ENCODE measurements at places on chromosomes 5 and 9.

DNA sequence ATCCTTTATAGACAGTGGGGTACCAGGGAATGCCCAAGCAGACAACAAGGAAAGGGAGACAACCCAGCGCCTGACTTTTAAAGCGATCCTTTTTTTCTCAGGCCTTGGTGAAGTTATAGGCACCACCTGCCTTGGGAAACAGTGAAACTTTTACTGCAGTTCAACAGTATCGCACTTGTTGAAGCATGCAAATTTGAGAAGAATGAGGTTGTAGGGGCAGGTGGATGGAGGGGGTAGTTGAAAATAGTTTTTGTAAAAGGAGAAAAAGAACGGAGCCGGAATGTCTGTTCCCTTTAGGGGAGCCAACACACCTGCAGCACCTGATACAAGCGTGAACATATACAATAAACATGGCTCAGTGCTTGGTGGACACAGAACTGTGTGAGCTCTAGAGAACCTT, 190.2 kb upstream of the NR3C1 start:
- DNase-seq = no peak

- no peak for DNase-seq
These were observed 1158.0 kb downstream of the MAT2B start for GRCh38 chr5:164663198-164663989.

GRCh38 chr5:122078116-122079110, at the start of gene LOX:
LOX (minus strand) TSS chr5:122078259; CDS start chr5:122077985, 274 bp downstream.
- peak; percentile 54 for DNase-seq

DNA sequence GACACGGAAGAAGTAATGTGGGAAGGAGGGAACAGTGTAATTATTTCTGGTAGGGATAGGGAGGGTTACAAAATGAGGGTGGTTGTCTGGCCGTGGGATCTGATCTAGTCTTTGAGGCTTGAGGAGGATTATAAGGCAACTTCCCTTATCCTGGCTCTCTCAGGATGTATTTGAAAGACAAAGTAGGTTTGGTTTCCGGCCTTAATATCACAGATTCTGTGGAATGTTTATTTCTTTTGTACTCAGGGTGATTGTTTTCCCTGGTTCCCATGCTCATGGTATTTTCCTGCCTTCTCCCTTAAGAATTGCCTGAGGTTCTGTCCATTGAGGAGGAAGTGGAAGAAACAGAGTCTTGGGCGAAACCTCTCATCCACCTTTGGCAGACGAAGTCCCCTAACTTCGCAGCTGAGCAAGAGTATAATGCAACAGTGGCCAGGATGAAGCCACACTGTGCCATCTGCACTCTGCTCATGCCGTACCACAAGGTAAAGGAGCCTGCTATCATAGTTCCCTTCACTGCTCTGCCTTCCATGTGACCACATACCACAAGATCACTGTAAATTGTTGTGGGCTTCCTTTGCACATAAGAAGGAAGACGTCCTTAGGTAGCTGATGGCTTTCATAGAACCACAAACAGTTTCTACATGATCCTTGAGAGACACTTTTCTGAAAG, 253.8 kb downstream of the KDM4C start:
- DNase-seq = no peak

- no peak for DNase-seq
These were observed 53.0 kb upstream of the SIMC1 start for GRCh38 chr5:176185133-176185733.

DNA sequence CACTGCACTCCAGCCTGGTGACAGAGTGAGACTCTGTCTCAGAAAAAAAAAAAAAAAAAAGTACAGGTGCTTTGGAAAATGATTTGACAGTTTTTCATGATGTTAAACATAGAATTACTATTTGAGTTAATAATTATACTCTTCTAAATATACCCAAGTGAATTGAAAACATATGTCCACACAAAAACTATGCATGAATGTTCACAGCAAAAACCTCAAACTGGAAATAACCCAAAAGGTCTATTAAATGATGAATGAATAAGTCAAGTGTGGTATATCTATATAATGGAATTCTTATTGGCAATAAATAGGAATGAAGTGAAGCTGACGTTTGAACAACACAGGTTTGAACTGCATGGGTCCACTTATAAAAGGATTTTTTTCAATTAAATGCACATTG, 207.2 kb upstream of the DAB2 start:
- no peak for DNase-seq

DNA sequence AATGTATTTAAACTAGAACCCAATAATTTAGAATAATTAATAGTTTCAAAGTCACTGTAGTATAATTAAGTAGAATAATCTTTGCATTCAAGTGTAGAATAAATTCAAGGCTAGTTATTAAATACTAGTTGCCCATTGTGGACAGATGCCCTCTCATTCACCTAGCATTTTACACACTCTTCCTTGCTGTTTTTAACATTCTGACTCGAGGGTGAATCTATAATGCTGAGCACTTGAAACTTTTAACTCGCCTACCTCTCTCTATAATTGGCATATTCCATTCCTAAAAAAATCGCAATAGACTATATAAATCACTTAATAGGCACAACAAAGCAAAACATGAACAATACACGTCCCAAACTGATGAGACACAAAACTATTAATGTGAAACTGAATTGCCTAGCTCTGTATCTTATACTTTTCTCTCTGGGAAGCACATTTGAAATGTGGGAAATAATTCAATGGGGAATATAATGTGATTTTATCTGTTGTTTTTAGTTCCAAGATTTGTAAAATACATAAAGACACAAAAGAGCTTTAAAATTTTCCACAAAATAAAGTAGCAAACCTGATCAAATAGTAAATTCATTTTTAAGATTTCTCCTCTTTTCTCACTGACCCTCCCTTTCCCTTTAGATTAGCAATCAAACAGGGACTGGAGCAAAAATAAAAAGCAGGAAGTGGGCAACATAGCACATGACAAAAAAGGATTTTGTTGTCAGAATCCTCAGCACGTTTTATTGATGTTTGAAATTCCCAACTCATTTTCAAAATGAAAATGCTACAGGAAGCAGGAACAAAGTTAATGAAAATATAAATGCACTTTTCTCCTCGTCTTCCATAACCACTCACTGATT, 295.6 kb downstream of the PDE4D start:
- no peak for DNase-seq

GRCh38 chr5:103927739-103928138, 365.1 kb upstream of the NUDT12 start:
- no peak for DNase-seq

DNA sequence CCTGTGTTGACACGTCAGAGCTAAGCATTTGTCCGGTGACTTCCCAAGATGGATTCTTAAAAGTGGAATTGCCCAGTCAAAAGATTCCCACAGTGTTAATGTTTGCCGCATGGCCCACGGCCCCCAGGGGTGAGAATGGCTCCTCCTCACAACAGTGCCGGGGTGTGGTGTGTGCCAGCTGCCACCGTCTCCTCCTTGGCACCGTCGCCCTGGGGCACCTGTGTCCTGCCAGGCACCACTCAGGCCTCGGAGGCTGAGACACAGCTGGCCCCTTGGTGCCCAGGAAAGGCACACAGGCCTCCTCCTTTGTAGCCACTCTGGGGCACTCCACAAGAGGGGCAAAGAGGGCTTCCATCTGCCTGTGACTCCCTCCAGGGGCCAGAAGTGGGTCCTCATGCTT, 4.3 kb downstream of the KCNT1 start:
- no peak for DNase-seq

DNA sequence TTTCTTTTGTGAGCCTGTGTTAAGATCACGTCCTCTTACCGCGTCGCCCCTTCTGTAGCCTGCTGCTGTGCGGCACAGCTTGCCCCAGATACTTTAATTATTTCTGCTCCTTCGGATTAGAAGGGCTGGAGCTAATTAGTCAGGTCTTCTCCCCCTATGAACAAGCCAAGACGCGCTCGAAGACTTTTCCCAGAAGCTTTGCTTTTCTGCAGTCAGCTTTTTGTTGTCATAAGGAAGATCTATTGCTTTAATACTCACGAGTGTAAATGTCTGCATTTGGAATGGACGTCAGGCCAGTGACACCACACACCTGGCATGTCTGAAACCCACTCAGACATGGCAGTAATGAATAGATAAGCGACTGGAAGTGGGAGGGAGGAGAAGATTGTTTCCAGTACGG, 37.0 kb downstream of the PRUNE2 start:
- no peak for DNase-seq

- no peak for DNase-seq
These were observed 68.7 kb downstream of the MTMR12 start for GRCh38 chr5:32244017-32244416.

DNA sequence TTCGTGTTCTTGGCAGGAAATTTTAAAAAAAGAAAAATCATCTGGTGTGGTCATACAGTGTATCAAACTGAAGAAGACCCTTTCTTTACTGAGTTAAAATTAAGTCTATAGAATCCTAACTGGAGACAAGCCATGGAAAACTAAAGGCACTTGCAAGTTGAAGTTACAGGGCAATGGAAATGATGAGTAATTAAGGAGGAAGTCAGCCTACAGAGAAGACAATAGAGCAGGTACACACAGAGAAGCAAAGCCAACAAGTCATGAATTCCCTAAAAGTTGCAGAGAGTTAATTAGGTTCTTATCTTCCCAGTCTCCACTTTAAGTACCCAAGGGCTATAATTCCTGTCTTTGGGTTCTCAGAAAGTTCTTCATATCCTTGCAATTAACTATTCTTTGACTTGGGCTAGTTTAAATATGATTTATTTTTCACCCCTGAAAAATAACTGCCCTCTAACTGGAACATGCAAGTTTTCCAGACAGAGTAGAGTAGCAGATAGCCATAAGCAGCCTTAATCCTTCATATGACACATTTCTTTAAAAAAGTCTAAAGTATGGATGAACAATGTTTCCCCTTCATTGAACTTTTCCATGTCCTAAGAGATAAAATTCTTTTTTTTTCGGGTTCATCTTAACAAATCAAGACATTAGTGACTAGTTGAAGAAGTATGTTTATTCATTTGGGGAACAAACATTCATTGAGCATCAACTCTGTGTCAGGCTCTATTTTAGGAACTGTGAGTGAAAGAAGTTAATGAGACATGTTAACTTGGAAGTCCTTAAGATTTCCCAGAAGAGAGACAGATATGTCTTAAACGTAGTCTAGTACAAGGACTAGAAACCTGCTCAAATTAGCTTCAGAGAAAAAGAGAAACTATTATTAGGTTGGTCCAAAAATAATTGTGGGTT, 5.2 kb upstream of the ITGA2 start:
- DNase-seq = no peak

DNA sequence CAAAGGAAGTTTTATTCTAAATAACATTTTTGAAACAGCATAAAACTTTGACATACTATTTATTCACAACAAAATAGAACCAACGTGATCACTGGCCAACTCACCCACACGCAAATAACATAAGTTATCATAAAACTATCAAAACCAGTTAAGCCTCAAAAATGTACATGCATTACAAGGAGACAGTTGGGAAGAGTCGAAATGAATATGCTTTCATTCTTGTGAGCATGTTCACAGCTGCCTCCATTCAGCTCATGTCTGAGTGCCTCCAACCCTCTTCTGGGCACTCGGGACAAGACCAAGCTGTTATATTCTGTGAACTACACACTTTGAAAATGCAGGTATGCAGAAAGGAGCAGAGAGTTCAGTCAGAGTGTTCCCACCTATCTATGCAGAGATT, 284.9 kb downstream of the BNC2 start:
- no peak for DNase-seq

- peak; percentile 3 for DNase-seq
These were observed 110.5 kb downstream of the ADAMTS12 start for GRCh38 chr5:33781286-33781685.

DNA sequence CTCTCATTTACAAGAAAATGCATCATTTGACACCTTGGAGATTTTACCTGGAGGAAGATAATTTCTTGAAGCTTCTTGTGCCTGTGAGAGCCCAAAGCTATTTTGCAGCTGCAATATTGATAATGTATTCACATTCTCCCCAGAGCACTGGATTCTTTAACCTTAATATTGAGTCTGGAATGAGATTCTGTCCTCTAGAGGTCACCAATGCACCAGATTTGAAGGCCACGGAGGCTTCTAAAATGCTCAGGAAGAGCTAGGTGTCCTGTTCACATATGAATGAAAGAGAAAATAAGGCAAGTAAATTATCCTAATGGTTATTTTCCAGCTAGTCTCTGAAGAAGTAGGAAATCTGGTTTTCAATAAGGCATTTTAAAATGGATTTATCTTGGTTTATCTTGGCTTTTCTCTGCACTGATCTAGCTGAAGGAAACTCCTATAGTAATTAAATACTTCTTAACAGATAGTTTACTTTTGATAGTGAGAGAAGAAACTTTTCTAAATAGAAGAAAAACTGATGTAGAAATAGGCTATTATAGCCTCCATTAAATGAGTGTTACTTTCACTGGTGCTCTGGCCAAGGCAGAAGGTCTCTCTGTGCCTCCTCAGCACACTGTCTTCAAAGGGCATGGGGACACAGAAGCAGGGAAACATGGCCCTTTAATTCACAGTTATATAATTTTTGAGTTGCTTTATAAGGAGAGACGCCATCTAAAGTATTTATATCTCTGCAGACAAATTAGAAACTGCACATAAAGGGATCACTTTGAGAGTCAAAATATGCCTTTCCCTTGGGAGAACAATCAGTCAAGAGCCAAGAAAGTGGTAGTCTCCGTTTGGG, 297.0 kb upstream of the ACTBL2 start:
- DNase-seq = peak; percentile 42

DNA sequence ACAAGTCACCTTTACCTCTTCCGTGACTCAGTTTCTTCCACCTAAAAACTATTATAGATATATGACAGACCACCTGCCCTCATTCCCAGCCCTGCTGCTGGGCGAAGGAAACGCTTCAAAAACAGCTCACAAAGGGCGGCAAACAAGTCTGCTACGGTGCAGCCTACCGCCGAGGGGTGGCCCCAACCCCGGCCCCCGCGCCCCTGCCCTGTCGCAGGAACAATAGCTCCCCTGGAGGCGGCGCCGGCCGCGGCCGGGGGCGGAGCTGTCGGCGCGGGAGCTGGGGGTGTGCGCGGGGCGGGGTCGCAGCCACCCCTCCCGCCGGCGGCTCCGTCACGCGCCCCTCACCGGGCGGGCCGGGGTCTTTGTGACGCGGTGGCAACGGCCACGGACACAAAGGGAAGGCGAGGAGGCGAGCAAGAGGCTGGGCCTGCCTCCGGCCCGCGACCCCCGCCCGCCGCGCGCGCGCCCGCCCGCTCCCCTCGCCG, at the start of gene TMEFF1:
Gene TMEFF1, plus strand, starts transcription at position 362 of the 488 bp plus-strand sequence. CDS start 396 bp downstream, outside the sequence.
- peak; percentile 97 for DNase-seq

- peak; percentile 55 for DNase-seq
These were observed 82.7 kb downstream of the HSD17B3 start for GRCh38 chr9:96219026-96219899.
